Activated naive CD4-positive, alpha-beta T cell treated with anti-CD3 and anti-CD28 coated beads, Interleukin-2, amount 50 U/mL, for 16 hours (primary cell): ENCODE measurements at places on chromosomes 7 and 10.

- no peak for DNase-seq
Observed at GRCh38 chr10:117993166-117993565, 53.6 kb downstream of the RAB11FIP2 start.

- no peak for DNase-seq
Observed at GRCh38 chr7:30469303-30469702, 9.3 kb downstream of the NOD1 start.

DNA sequence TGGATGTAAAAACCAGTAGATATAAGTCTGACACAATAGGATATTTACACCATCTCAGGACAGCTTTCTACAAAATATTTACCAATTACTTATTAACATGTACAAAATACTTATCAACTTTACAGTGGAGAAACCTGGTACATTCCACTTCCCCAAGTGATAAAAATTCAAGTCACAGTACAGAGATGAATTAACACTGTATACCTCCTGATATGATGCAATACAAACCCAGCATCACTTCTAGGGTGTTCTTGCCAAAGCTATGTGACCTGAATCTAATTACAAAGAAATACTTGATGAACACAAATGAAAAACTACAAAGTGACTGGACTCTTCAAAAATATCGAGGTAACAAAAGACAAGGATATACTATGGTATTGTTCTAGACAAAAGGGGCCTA is 156.4 kb upstream of the FGFR2 start:
- no peak for DNase-seq

DNA sequence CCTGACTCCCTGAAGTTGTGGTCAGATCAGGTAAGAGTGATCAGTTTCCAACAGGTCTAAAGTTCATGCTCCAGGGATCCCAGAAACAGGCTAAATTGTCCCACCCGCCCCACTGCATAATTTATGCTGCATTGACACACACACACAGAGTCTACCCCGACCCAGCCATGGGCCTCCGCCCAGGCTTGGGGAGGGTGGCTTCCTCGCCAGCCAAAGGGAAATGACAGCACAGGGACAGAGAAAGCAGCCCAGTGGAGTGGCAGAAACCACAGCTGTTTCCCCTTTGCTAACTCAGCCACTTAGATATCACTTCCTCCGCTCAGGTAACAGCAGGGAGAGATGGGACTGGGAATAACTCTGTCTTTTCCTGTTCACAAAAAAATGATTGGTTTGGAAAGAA is 9.4 kb downstream of the SH3PXD2A start:
- no peak for DNase-seq

DNA sequence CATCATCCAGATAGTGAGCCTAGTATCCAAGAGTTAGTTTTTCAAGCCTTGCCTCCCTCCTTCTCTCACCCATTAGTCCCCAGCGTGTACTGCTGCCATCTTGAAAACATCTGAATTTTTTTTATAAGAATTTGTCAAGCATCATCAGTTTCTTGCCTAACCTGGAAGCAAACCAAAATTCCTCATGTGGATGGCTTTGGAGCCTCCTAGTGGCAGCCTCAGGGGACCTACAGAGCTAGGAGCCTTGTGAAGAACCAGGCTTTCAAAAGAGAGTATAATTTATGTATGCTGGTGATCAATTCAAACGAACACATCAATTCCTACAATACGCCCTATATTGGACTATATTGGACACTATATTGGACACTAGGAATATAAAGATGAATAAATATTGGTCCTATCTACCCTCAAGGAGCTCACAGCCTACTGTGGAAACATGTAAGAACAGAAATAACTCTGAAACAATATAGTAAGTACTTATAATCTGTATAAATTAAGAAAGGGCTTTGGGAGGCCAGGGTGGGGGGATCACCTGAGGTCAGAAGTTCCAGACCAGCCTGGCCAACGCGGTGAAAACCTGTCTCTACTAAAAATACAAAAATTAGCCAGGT is 63.4 kb downstream of the HPSE2 start:
- no peak for DNase-seq

DNA sequence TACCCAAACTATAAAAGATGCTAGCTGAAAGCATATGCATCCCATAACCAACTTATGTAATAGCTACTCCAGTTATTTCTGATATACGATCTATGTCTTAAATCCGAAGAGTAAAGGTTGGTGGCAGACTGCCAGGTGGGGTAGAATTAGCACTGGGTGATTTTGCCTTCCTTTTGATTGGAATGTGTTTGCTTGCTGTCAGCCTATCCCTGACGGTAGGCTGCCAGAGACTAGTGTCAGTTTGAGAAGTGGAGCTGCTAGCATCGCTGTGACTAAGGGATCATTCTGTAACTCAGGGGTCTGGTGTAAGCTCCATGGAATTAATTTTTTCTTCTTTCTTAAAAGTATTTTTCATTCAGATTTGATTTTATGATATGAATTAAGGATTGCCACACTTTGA is 9.5 kb upstream of the SEM1 start:
- no peak for DNase-seq

GRCh38 chr7:104922182-104923009 is 91.6 kb upstream of the KMT2E start:
- DNase-seq, result no peak

GRCh38 chr7:16130111-16131110 is 290.9 kb downstream of the CRPPA start:
- no peak for DNase-seq

DNA sequence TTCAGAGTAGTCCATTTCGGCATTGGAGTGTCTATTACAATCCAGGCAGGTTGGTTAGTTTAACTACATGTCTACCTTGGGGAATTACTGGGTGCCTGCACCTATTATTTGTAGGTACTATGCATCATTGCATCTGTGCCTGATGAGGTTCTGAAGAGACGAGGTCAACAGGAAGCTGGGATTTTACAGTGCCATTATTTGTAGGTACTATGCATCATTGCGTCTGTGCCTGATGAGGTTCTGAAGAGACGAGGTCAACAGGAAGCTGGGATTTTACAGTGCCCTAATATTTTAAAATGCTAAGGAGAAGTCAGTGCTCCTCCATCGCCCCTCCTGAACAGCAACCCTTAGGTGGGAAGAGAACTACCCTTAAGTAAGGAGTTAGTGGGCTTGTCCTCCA is 41.7 kb downstream of the NPY start:
- DNase-seq, result no peak

- no peak for DNase-seq
Observed at GRCh38 chr10:120788771-120789170, 62.4 kb upstream of the WDR11 start.

DNA sequence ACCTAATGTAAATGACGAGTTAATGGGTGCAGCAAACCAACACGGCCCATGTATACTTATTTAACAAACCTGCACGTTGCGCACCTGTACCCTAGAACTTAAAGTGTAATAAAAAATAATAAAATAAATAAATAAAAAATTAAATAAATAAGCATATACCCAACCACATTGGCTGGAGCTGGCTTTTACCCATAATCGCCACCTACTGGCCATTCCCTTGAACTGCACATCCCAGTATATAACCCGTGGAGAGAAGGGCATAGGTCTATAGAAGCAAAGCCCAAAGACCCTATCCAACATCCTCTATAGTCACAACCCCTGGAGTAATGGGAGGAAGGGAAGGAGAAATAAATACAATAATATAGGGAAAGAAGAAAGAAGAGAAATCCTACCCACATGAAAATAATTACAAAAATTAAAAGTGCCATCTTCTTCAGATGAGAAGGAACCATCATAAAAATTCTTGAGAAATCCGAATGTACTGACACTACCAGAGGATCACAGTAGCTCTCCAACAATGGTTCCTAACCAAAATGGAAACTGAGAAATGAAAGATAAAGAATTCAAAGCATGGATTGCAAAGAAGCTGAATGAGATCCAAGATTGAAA is 65.6 kb downstream of the TWIST1 start:
- DNase-seq, result peak; percentile 16

DNA sequence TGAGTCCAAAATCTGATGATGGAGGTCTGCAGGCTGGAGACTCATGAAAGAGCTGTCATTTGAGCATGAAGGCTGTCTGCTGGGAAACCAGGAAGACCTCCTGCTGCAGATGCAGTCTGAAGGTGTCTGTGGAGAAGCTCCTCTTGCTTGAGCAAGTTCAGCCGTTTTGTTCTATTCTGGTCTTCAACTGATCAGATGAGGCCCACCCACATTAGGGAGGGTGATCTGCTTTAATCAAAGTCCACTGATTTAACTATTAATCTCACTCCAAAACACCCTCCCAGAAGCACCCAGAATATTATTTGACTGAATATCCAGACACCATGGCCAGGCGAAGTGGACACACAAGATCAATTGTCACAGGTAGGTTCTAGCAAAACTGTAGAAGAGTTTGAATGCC is 116.5 kb downstream of the GATA3 start:
- DNase-seq, result no peak

GRCh38 chr10:77185696-77186095 is 451.9 kb downstream of the KCNMA1 start:
- no peak for DNase-seq
